ENCODE measurements at places on chromosomes 12 and 14.

- DNase-seq: no peak
These were observed 1613.4 kb upstream of the SEL1L start for GRCh38 chr14:83147006-83147405.

DNA sequence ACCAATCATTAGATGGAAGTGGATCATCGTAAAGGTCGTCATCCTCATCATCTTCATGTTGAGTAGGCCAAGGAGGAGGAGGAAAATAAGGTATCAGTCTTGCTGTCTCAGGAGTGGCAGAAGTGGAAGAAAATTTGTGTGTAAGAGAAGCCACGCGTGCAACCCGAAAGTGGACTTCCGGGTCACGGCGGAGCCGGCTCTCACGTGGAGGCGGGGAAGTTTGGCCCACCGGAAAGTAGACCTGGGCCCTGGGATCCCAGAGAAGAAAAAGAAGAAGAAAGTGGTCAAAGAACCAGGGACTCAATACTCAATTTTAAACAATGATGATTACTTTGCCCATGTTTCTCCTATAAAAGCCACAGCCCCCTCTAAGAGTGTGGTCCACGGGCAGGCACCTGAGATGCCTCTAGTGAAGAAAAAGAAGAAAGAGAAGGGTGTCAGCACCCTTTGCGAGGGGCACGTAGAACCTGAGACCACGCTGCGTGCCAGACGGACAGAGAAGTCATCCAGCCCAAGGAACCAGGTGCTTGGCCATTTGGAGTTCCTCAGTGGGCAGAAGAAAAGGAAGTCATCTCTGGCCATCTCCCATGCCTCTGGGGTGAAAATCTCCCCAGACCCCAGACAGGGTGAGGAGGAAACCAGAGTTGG lies 365.8 kb downstream of the BCAT1 start:
- DNase-seq: no peak

DNA sequence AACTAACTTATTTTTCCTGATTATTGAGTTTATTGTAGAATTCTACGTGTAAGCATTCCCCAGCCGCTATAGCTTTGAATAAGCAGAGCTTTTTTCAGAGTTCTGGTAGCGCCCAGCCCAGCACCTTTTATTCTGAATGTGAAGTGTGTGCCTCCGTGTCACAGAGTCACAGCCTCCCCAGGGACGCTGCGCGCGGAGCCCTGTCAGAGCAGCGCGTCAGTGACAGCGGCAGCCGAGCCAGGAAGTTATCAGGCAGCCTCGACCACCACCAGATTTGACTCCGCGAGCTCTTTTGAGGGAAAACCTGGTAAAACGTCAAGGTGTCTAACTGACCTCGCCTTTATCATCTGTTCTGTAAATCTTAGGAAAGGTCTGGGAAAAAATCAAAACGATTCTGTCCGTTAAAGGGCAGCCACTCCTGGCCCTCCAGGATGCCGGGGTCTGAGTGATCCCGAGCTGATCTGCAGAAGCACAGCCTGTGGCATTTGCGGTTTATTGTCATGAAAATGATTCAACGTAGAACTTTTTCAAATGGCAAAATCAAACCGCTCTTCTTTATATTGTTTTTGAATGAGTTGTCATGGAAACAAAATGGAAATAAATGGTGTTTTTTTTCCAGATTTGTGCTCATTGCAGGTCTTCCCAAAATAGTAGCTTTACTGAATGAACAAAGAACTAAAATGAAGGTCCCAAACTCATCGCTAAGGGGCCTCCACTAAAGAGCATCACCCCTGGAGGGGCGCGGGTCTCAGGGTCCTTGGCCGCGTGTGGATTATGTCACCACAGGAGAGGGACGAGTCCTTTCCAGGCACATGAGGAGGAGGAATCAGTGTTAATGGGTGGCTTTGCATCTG lies 43.1 kb upstream of the MMP17 start:
- DNase-seq: no peak

DNA sequence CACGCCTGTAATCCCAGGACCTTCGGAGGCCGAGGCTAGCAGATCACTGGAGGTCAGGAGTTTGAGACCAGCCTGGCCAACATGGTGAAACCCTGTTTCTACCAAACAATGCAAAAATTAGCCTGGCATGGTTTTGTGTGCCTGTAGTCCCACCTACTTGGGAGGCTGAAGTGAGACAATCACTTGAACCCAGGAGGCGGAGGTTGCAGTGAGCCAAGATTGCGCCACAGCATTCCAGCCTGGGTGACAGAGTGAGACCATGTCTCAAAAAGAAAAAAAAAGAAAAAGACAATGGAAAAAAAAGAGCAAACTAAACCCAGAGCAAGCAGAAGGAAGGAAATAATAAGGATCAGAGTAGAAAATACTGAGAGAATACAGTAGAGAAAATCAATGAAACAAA lies 5.4 kb downstream of the CHURC1 start:
- DNase-seq: no peak

DNA sequence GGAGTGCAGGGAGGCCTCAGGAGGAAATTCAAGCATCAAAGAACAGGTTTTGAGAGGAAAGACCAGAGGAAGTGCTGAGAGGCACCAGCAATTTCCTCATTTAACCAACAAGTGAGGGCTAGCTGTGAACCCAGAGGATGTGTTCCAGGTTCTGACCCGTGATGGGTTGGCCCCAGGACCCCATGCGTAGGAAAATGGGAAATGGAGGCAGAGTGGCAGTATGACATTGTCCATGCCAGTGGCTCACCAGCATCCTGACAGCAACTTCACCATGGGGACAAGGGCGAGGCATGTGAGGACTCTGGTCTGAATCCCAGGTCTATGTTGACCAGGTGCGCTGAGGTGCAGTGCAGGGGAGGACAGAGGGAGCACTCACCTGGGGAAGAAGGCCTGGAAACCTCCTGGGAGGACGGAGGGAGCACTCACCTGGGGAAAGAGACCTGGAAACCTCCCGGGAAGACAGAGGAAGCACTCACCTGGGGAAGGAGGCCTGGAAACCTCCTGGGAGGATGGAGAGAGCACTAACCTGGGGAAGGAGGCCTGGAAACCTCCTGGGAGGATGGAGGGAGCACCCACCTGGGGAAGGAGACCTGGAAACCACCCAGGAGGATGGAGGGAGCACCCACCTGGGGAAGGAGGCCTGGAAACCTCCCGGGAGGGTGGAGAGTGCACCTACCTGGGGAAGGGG lies 6.7 kb upstream of the CACNA2D4 start:
- no peak for DNase-seq

DNA sequence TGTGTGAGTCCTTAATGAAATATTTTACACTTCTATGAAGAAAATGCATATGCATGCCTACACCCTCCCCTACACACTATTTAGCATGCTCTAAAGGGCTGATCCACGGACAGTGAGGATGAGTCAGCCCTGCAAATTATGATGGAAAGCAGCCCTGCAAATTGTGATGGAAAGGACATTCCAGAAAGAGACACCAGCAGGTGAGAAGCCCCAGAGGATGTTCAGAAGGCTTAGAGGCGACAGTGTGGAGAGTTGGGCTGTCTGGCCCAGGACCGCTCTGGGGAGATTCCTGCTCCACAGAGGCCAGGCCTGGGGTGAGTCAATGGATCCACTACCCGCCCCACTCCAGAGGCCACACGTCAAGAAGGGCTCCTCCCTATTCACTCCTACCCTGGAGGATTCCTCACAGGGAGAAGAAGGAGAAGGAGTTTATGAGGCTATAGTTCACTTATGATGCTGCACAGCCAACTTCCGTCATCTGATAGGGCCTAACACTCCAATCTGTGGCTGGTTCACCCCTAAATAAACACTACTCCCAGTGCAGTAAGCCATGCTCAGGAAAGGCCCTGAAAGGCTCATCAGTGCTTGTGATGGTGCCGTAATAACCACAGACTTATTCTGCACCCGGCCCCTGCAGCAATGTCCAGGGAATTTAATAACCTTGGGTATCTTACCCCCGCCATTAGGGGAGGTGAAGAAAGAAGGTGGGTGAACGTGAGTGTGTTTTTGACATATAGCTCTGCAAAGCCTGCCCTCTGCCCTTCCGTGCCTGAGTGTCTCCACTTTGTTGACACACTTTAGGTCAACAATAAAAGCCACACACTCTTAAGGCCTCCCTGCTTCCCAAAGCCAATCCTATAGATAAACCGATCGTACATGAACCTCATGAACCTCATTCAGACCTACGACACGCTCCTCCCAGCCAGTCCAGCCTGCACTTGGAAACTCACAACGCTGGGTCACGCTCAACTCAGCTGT lies 46.4 kb downstream of the CLMN start:
- no peak for DNase-seq

DNA sequence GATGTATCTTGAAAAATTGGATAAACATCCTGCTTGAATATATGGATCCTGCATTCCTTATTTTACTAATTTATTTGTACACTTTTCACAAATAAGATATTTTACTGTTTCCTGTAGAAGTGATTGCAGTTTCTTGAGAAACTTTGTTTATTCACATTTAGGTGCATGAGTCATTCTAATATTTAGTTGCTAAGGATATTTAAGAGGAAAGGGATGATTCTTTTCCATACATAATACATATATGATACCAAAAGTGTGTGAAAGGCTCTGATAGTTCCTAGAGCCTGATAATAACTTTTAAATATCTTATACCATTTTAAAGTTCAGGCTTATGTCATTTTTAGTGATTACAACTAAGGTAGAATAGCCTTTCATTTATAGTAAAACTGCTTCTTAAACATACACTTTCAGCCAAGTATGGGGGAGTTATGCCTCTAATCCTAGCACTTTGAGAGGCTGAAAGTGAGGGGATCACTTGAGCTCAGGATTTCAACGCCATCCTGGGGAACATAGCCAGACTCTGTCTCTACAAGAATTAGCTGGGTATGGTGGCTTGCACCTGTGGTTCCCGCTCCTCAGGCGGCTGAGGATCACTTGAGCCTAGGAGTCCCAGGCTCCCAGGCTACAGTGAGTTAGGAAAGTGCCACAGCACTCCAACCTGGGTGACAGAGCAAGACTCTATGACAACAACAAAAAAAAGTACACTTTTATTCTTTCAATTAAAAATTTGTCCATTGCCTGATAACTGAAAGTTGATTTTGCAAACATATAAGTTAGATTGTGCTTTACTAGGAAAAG lies 262.6 kb upstream of the LRIG3 start:
- no peak for DNase-seq

- DNase-seq: no peak
These were observed 56.2 kb downstream of the NTF3 start for GRCh38 chr12:5487948-5488625.

DNA sequence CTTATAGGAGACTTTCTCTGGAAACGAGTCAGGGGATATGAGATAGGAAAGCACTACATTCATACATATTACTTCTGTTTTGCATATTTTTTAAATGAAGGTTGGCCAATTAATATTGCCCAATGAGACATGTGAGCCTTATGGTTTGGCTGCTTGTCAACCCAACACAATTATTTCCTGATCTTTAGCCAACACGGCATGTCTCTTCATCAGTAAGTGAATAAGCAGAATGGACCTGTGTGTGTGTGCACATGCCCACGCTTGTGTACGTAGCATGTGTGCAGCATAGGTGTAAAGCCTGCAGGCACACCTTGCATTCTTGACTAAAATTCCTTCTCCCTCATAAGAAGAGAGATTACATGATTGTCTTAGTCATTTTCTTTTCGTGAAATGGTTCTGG lies 88.3 kb downstream of the STON2 start:
- no peak for DNase-seq

GRCh38 chr14:102050625-102051024 lies 36.2 kb downstream of the HSP90AA1 start:
- DNase-seq: no peak

DNA sequence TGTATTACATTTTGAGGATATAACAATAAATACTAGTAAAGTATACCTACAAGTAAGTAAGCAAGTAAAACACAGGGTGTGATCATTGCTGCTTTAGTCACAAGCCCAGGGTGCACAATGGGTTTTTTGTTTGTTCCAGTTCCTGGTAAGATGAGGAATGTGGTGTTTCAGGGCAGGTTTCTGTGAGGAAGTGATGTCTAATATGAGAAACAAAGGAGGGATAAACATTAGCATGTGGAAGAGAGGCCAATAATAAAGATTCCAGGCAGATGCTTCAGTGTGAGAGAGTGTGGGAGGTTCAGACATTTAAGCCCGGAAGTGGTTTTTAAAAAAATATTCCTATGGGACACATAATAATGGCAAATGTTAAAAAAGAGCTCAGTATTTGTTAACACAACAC lies 808.1 kb upstream of the USP15 start:
- no peak for DNase-seq

DNA sequence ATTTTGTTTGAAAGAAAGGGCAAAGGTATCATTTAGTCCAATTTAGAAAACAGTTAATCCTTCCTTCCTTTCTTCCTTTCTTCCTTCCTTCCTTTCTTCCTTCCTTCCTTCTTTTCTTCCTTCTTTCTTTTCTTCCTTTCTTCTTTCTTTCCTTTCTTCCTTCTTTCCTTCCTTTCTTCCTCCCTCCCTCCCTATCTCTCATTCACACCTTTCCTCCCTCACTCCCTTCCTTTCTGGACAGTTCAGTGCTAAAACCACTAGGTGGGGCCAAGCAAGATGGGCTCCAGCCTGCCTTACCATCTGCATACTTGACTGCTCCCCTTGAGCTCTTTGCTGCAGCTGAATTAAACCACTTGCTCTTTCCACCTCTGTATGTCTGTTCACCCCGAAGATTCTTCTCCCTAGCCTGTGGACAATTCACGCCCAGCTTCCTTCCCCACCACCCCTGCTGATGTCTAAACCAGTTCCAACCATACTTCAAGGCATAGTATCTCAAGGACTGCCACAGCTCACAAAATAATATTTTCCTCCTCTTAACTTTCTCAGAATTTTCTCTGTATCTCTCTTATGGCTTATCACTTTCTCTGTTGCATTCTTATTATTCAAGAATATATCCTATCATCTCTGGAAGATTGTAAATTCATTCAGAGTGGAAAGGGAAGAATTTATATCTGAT lies 78.0 kb downstream of the DBX2 start:
- DNase-seq: no peak

- no peak for DNase-seq
These were observed 59.0 kb upstream of the HIF1A start for GRCh38 chr14:61636291-61636690.

- no peak for DNase-seq
These were observed 55.0 kb upstream of the BICD1 start for GRCh38 chr12:32051511-32052211.

DNA sequence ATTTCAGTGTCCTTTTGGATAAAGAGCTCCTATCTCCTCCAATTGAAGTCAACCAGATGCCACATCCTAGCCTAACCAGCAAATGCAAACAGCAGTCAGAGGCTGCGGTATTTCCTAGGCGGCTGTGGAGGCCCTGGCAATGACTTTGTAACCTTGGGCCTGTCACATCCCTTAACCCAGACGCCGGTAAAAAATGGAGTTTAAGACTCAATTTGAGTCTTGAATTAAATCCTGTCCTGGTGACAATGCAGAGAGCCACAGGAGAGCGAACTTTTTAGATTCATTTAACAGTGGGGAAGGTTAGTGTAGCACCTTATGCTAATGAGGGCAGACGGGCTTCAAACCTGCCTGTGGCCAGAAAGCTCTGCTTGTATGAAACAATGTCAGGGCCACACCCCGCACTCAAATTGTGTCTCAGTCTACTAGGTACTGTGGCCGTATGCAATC lies 1.3 kb downstream of the C12orf75 start:
- no peak for DNase-seq

- no peak for DNase-seq
These were observed 188.8 kb downstream of the EPS8 start for GRCh38 chr12:15600223-15600935.

All from activated T-helper 1 cell treated with anti-CD3 and anti-CD28 coated beads, Interleukin-2, amount 50 U/mL, for 16 hours (primary cell).